ENCODE measurements at places on chromosomes 5 and 9. TPM values are rescaled to one million over a fixed set of nuclear protein-coding genes. Genes with fewer than 3 reads are reported as not detected.

Gene WWC1
- polyA plus RNA-seq: 1.0 TPM

Gene ABLIM3
- polyA plus RNA-seq: 91.2 TPM

Gene RPP25L
- polyA plus RNA-seq: 20.9 TPM

Gene SLC25A48
- 0.43 TPM for polyA plus RNA-seq

Gene SLC23A1
- polyA plus RNA-seq: 0.48 TPM

Gene SPATA31A3
- not detected for polyA plus RNA-seq

Gene HNRNPA0
- 32.6 TPM for polyA plus RNA-seq

Gene RNF183
- not detected for polyA plus RNA-seq

- DNase-seq: no peak
Observed at GRCh38 chr5:173245319-173246134, 10.5 kb upstream of the NKX2-5 start.

DNA sequence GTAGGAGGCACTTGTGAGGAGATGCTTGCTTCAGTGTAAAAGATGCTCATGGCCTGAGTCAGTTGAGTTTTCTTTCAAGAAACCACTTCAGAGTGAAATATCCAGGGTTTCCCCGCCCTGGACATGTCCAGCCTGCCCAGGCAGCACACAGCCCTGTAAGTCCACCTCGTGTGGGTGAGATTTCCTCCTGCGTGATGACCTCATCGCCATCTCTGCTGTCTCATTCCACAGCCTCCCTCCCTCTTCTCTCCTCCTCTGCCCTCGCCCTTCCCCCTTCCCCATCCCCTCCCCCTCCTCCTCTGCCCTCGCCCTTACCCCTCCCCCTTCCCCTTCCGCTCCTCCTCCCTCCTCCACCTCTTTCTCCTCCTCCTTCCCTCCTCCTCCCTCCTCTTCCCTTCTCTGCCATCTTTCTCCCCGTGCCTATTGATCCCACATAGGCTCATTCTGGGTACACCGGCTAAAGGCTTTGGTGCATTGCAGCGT, 34.0 kb upstream of the NCS1 start:
- DNase-seq: no peak

- no peak for DNase-seq
Observed at GRCh38 chr9:119877306-119877705, 508.1 kb upstream of the BRINP1 start.

- DNase-seq: no peak
Observed at GRCh38 chr5:2658447-2658846, 93.0 kb downstream of the IRX2 start.

- no peak for DNase-seq
Observed at GRCh38 chr9:81244631-81245030, 444.7 kb downstream of the TLE1 start.

GRCh38 chr5:110354311-110354710, 372.2 kb downstream of the TMEM232 start:
- DNase-seq: peak; percentile 11

DNA sequence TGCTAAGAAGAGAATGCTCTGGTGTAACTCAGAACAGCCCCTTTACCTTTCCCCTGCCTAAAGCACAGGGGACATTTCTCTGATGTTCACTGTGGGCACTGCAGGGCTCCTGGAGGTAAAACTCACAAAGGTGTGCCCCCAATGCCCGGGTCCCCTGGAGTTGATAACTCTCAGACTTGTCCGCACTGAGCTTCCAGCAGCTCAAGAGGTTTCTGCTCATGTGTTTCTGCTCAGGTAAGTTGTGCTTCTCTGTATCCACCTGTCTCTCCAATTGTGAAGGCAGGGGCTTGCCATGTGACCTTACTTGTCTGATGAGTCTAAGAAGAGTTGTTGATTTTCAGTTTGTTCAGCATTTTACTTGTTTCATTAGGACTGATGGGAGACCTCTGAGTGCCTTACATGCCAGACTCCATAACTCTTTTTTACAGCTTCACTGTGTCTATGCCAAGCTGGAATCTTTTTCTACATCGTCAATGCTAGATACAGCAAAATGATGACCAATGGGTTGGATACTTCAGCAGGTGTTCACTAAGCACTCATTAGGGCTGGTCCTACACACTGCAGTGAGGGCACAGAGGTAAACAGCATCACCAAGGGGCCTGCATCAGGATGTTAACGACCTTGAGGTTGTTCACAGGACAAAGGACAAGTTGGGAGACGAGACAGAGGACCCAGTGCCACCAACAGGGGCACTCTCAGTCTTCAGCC, 56.4 kb downstream of the MRPL36 start:
- DNase-seq: no peak

GRCh38 chr5:50934343-50934742, 267.9 kb downstream of the PARP8 start:
- no peak for DNase-seq

GRCh38 chr9:133826289-133827085, 88.3 kb upstream of the SARDH start:
- DNase-seq: no peak

DNA sequence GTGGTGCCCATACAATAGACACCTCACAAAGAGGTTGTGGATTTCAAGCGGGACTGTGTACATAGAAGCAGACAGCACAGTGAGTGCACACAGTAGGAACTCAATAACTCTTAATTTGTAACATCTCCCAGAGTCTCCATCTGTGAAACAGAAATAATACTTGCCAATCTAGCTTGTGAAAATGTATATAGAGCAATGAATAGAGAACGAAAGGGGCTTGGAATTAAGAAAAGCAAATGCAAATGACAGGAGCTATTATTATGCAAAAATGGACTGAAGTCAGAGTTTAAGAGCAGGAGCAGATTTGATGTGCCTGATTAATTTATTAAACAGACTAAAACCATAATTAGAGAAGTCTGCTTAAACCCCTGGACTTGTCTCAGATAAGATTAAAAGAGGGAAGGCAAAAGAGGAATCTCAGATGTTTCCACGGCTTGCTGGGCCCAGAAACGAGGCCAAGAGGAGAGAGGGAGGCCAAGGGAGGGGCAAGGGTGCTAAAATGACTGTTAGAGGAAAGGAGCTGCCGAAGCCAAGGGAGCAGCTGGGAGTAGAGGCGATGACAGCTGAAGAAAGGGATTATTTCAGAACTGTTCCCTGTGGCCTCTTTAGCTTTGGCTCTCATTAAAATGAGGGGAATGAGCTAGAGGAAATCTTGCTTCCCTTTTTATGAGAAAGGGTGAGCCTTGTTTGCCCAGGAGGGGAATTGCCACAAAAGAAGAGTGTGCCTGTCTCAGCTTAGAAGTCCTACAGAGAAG, 72.1 kb downstream of the FEM1C start:
- no peak for DNase-seq

GRCh38 chr5:54108136-54108535, 202.2 kb downstream of the ARL15 start:
- DNase-seq: no peak

- DNase-seq: peak; percentile 51
Observed at GRCh38 chr9:133701981-133702797, 36.0 kb downstream of the SARDH start.

DNA sequence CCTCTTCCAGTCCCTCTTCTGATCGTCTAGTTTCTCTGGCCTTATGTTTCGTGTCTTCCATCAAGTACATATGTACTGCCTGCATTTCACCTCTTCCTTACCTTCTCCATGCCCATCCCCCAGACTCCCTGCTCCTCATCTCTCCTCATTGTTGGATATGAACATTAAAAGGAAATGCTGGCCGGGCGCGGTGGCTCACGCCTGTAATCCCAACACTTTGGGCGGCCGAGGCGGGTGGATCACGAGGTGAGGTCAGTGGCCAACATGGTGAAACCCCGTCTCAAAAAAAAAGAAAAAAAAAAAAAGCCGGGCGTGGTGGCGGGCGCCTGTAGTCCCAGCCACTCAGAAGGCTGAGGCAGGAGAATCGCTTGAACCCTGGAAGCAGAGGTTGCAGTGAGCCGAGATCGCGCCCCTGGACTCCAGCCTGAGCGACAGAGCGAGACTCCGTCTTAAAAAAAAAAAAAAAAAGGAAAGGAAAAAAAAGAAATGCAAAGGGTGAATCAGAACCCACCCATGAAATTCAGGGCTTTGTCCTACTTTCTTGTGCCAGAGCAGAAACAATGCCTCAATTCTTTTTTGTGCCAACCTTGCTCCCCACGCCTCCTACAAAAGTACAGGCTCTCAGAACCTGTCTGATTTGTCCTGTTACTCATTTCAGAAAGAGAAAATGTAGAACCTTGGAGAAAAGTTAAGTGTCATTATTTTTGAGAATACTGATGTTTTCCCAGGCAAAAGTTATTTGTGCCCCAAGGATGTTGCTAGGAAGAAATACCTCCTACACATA, 1.5 kb upstream of the ZFR start:
- no peak for DNase-seq

DNA sequence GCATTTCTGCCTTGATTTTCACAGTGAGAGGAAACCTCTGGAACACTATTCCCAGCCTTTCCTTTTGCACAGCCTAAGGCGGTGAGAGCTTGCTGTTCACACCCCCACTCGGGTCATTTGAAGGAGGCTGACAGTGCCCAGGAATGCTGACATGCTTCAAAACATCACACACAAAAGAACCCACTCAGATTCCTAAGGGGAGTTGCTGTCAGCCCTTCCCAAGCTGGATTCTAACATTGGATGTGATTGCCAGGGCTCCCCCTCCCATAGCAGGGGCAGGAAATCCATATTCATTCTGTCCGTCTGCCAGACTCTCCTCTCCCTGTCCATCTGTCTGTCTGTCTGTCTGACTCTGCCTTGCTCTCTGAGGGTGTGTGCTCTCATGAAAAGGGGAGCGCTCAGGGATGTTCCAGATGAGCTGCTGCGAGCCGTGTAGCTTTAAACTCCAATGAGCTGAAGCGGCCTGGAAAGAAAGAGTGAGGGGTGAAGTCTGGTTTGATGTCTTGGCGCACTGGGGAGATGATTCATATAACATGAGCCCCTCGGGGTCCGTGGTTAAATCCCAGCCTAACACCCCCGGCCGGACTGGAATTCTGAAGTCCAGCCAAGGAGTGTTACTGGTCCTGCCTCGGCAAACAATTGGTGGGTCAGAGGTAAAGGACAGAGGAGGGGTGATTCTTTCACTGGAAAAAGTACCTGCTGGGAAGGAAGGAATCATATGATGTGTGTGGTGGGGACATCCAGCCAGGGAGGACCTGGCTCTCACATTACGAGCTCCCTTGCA, 517.0 kb downstream of the CCDC171 start:
- peak; percentile 57 for DNase-seq
